Ecto neural progenitor cell (in vitro differentiated cells): ENCODE measurements at places on chromosomes 16 and 17.

DNA sequence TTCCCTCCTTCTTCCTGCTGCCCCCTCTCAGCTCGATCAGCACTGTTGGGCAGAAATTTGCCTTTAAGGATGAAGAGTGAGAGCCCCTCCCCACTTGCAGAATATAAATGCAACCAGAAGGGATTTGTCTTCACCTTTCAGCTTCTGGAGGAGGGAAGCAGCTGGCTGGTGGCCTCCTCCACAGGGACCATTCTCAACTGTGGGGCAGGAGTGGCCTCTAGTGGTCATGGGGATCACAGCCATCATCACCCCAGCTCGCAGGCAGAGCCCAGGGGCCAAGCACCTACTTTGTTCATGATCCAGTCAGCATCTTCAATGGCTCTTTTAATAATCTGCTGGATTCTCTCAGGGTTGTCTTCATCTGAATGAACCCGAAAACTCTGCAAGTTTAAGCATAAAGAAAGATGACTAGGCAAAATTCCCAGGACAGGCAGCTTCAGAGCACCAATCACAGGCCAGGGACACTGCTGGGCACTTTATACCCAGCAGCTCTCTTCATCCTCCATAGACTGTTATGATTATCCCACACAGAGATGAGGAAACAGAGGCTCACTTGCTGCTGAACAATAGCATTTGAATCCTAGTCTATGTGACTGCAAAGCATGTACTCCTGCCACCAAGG is 13.1 kb downstream of the LYRM9 start:
- DNase-seq: peak; percentile 90

DNA sequence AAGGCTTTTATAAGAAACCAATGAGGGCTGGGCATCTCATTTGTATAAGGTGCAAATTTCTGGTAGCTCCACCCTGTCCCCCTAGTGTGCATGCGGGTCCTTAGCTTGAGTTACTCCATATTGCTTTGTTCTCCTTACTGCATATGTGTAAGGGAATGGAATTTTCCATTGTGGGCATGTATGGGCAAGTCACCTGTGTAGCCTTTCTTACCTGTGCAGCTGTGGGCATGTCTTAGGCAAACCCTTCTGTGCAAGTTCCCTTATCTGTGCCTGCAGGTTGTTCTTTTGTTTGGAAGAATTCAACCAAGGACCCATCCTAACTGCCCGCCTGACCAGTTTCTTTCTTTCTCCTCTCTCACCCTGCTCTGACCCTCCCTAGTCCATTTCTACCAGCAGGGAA is 122.8 kb upstream of the HS3ST4 start:
- no peak for DNase-seq

GRCh38 chr16:12498077-12498476 is 305.6 kb downstream of the CPPED1 start:
- DNase-seq: no peak

GRCh38 chr16:31087971-31088370 is 772 bp downstream of the PRSS53 start:
- no peak for DNase-seq

GRCh38 chr16:85004587-85005205 is 6.6 kb downstream of the ZDHHC7 start:
- DNase-seq: no peak

DNA sequence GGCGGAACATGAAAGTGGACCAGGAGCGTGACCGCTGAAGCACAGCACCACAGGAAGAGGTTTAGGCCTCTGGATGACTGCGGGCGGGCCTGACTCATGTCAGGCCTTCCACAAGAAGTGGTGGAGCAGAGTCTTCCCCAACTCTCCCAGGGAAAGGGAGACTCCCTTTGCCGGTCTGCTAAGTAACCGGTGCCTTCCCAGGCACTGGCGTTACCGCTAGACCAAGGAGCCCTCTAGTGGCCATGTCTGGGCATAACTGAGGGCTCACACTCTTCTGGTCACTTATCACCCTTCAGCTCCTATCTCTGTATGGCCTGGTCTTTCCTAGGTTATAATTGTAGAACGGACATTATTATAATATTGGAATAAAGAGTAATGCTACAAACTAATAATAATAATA is 1931.9 kb downstream of the TP53TG3F start:
- DNase-seq: no peak

DNA sequence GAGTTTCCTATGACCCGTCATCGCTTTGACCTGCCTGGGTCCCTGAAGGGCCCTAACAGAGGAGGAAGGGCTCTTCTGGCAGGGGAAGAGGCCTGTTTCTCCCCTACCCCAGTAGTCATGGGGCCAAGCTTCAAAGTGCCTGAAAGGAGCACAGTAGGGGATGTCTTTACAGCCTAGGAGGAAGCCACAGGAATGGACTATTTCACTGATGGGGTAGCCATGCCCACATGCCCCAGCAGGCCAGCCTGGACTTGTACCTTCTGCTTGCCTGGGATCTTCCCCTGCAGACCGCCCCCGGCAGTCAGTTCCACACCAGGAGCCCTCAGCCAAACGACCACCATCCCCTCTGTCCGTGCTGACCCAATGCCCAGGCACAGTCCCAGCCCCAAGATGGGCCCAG is 41.8 kb upstream of the PEMT start:
- DNase-seq: no peak

DNA sequence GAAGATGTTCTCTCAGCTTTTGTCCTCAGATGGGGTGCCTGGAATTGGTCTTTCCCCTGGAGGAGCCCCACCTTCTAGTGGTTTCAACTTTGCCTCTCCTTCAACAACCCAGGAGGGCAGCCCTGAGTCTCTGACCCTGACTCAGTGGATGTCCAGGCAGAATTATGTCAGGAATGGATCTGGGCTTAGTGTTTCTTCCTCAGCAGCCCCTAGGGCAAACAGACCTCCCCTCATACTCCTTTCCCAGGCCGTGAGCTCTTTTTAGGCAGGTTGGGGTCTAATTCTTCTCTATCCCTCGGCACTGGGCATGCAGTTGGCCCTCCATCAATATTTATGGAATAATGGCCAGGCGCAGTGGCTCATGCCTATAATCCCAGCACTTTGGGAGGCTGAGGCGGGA is 20.2 kb upstream of the FMNL1 start:
- DNase-seq: no peak

DNA sequence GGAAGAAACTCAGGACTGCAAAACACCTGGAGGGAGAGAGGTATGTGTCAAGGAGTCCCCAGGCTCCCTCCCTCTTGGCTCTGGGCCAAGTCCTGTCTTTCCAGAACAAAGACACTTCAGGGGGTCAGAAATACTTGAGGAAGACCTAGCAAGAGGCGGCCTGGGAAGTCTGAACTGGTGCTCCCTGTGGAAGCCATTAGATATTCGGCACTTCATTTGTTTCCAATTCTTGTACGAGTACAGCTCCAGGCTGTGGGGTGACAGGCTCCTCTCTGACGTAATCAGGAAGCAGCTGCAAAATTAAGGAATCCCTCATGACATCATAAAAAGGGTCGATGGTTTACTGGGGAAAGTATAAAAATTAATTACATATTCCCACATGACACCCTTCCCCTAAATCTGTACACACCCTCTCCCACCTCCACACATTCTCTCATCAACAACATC is 108.7 kb downstream of the SMG6 start:
- no peak for DNase-seq

DNA sequence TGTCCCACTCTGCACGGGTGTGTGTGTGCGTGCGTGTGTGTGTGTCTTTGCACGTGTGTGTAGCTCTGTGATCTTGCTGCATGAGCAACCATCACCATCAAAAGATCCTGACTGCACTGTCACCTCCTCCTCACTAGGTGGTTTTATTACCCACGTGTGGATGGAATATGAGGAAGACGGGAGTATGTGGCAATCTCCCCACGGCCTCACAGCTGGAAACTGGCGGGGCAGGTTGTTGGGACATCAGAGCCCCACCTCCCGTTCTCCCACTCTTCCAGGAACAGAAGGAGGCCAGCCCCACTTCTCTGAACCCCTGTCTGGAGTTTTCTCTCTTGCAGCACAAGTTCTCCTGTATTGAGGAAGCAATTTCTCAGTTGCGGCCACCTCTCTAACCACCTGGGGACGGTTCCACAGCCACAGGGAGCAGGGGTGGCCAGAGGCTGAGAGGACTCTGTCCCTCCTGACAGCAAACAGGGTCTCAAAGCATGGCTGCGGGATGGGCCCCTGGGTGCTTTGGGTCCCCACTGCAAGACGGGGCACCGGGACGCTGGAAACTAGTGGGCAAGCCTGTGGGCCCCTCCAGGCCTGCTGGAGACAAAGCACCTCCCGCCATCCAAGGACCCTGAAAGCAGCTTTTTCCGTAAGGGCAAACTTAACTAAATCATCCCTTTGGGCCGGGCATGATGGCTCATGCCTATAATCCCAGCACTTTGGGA is 27.9 kb upstream of the ATP2C2 start:
- no peak for DNase-seq

- no peak for DNase-seq
These were observed 691.6 kb downstream of the WWOX start for GRCh38 chr16:78791011-78791410.
